ENCODE measurements at places on chromosomes 5 and 9. TPM values are rescaled to one million over a fixed set of nuclear protein-coding genes. Genes with fewer than 3 reads are reported as not detected.

- DNase-seq = no peak
Measured at GRCh38 chr5:150528924-150529546, 21.1 kb downstream of the NDST1 start.

DNA sequence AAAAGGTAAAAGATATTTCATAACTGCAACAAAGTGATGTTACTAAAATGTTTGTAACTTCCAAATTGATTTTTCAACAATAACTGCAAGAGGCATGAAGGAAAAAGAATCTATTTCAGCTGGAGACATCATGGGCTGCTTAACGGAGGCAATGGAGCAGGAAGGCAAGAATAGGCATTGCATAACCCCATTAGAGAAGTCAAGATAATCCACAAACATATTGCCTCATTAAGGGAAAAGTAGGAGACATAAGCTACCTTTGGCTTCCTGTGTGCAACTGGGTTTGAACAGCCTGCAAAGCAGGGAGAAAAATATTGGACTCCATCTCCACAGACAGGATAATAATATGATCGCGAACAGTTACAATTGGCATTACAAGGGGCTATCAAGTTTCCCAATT lies 46.7 kb downstream of the SLCO4C1 start:
- DNase-seq = no peak

DNA sequence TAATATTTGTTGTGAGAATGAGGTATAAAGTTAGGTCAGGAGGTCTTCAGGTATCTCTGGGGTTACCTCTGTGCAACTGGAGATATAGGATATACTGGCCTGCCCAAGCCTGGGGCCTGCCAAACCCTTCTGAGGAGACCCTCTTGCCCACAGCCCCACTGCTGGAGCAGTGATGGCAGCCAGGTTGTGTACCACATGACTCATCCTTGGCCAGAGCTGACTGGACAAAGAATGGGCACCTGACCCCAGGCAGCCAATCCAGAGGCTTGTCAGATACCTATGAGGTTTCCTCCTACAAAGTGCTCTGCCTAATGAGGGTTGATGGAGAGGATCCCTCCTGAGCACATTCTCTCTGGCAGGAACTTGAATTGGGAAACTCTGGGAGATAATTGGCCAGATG lies 56.1 kb upstream of the TBC1D2 start:
- no peak for DNase-seq

DNA sequence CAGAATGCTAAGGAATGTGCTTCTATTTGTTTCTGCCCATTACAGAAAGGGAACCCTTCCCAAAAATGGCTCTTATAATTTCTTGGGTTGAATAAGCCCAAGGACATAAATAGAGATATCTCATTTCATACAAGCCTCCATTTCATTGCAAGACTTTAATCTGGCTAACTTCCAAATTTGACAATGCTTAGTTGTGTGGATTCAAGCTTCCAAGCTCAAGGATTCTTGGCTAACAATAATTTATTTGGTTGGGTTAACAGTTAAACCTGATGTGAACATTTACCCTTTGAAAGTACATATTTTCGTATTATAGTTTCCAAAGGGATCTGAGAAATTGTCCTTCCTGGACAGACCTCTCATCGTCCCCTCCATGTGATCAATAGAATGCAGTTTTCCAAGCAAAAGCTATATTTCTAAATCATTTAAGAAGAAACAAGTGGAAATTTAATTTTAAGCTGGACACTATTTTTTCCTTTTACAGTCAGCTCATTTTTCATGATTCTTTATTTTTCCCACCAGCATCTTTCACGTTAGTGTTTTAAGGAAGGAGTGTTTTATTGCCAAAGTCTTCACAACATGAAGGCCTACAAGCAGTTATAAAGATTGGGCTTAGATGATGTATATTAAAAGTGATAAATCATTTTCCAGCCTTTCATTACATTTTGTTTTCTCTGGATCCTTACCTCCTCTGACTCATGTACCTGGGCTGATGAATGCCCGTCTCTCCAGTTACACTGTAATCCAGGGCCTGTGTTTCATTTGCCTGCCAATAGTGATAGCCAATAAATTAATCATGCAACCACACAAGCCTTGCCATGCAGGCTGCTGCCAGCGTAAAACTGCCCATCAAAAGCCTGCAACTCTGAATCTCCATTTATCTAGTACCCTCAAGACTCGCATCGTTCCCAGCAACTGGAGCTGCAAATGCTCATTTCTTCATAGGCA lies 176.7 kb downstream of the NTRK2 start:
- DNase-seq = no peak

DNA sequence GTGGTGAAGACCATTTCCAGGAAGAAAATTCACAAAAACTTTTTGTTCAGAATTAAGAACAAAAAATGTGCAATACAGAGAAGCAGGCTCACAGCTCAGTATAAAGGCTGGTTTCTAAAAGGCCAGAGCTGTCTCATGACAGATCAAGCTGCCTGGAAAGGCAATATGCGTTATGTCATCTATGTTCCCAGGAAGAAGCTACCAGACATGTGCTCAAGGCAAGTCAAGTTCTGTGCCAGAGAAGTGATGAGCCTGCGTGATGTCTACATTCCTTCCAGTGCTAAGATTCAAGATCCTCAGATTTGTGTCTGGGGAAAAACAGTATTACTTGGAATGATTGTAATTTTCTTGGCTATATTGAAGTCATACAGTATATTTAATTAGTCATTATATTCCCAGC lies 104.3 kb downstream of the PDE4D start:
- DNase-seq = no peak

DNA sequence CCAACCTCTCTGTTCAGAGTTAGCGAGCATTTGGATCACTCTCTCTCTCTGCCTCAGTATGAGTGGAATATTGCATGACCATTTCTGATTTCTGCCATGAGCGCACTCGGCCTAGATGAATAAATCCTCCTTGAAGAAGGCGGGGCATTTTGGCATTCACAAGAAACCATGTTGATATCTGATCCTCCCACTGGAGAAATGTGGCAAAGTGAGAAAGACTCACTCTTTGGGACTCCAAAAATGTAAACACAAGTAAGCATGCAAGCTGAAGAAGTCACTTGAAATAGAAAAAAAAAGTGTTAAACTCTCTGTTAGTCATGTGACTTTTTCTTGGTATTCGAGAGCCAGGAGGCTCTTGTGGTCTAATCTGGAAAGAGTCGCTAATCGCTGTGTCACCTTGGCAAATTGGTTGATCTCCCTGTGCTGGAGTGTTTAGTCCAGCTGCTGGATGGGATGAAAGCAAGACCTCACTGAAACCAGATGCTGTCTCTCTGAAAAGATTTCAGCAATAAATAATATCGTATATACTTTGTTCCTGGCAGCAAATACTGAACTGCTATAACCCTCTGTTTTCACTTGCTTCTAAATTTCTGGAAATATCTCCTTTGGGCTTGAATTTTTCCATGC lies 95.5 kb downstream of the GHR start:
- DNase-seq = no peak

DNA sequence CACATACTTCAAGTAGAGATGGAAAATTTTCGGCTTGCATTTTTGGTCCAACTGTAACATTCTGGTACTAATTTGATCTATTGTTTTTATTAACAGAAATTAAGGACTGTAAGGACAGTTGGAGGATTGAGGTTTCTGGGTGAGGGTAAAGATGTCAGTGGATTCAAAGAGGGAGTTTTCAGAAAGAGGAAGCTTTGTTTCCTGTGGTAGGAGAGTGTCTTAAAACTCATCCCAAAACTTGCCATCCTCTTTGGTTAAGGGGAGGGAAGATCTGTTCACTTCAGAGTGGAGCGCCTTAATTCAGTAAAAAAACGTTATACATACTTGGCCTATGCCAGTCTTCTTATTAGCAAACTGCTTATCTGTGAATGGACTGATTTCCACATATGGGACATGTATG lies 13.8 kb downstream of the CNTRL start:
- DNase-seq = no peak

SHROOM1 gene
- 33.3 TPM for total RNA-seq
